Inflammatory macrophage (primary cell): ENCODE measurements at places on chromosomes 3 and 15.

DNA sequence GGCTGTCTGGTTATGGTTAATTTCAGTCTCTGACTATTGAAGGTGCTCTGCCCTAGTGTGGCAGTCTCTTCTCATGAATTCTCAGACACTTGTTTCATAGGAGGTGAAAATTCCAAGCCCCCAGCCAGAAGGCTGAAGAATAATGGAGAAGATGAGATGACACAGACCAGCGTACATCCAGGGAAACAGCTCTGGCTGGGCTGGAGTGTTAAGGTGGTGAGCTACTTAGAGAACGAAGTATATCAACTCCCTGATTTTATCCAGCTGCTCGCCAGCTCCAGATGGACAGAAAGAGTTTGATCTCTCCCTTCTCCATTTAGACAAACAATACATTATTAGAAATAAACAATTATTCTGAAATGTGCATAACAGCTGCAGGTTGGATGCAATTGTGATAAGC is 494.5 kb upstream of the RGMA start:
- no peak for DNase-seq

DNA sequence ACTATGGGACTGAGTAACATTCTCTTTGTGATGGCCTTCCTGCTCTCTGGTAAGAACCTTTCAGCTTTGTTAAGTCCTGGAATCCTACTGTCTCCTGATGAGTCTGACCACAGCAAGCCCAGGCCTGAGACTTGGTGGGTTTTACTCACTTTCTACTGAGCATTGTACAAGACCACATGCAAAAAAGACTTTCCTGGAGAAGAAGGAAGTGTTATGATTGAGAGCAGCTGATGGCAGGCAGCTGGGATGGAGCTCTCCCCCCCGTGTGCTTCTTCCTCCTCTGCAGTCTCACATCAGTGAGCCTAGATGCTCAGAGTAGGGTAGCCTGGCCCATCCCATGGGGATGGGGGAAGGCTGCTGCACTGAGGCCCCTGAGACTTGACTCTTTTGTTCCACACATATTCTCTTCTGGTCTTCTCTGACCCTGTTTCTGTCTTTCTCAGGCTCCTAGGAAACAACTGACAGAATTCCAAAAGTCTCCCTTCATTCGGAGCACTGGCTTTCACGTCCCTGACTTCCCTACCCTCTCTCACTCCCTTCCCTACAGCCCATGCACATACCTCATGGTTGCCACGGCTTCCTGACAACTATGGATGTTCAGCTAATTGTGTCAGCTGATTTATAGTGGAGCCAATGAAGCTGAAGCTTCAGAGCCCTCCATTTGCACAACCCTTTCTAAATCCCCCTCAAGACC is 36.6 kb downstream of the CD86 start:
- DNase-seq = peak; percentile 25

DNA sequence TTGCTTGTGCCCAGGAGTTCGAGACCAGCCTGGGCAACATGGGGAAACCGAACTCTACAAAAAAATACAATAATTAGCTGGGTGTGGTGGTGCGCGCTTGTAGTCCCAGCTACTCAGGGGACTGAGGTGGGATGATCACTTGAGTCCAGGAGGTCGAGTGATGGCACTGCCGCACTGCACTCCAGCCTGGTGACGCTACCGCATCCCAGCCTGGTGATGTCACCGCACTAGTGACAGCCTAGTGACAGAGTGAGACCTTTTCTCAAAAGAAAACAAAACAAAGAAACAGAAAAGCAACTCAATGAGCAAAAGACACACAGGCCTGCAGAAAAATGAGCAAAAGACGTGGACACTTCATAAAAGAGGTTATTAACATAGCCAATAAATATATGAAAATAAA is 19.9 kb upstream of the SYNM start:
- no peak for DNase-seq

- DNase-seq = no peak
Observed at GRCh38 chr3:48852151-48852550, 4.5 kb upstream of the PRKAR2A start.

DNA sequence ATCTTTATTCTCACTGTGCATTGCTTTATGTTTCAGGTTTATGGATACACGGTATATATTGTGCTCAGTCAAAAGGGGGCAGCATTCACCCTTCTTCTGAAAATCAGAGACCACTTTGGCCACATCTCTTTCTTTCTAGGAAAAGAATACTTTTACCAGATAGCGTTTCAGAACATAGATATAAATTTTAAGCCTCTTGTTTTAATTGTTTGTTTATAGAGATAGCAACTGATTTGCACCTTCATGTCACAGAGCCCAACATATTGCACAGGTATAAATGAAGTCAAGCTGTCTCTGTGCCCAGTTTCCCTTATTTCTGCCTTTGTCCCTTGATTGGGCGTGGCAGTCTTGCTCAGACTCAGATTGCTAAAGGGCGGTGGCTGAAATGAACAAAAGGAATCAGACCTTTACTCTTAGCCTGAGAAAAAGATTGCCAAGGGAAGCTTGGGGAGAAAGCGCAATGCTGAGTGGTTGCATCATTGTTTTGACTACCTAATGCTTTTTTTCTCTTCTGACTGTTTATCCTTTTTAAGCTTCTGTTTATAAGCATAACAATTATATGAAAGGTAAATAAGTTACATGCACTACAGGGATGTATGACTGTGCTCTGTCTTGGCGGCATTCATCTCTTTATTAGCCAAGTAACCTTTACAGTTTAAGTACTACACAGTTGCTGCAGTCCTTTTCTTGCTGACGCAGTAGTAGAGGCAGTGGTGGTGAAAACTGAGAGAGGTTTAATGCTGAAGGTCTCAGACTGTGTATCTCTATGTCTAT is 70.8 kb upstream of the ZBTB20 start:
- peak; percentile 16 for DNase-seq

DNA sequence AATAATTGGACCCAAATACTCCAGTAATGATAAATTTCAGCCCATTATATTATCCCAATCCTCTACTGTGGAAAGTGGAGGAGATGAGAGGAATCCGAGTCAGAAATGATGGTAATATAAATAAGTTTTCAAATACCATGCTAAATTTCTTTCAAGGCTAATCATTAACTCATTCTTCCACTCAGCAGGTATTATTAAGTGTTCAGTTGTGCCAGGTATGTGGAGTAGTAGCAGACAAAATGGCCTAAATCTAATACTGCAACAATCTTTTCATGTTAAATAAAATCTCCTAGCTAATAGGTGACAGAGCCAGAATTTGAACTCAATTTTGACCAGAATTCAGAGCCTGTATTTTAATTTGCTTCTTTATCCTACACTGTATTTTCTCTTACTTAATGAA is 538.6 kb upstream of the ROBO2 start:
- DNase-seq = no peak

GRCh38 chr3:195438371-195438770 is 4.4 kb downstream of the ACAP2 start:
- no peak for DNase-seq

DNA sequence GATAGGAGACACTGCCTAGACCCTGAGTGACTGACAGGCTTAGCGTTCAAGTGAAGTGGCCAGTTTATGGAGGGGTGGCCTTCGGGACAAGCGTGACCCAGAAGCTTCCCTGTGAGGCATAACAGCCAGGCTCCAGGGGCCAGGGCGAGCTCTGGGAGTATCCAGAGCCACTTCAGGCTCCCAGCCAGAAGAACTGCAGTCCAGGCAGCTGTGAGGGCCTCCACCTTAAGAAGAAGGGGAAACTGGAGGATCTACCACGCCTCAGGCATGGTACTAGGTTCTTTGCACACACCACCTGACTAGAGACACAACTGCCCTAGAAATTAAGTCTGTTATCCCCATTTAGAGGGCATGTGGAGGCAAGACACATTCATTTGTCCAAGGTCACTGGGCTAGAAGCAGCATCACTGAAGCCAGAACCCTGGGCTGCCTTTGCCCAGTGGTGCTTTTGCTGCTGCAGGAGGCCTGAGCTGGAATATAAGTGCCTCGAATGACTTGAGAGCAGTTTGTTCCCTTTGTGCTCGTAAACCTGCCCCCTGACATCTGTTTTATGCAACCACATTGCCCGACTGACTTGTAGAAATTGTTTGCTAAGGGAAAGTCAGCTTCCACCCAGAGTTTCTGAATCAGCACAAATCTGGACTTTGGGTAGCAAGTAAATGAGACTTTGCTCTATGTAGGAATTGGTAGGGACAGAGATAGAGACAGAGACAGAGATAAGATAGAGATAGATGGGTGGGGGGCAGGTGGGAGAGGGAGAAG is 23.3 kb downstream of the RASGRF1 start:
- no peak for DNase-seq

DNA sequence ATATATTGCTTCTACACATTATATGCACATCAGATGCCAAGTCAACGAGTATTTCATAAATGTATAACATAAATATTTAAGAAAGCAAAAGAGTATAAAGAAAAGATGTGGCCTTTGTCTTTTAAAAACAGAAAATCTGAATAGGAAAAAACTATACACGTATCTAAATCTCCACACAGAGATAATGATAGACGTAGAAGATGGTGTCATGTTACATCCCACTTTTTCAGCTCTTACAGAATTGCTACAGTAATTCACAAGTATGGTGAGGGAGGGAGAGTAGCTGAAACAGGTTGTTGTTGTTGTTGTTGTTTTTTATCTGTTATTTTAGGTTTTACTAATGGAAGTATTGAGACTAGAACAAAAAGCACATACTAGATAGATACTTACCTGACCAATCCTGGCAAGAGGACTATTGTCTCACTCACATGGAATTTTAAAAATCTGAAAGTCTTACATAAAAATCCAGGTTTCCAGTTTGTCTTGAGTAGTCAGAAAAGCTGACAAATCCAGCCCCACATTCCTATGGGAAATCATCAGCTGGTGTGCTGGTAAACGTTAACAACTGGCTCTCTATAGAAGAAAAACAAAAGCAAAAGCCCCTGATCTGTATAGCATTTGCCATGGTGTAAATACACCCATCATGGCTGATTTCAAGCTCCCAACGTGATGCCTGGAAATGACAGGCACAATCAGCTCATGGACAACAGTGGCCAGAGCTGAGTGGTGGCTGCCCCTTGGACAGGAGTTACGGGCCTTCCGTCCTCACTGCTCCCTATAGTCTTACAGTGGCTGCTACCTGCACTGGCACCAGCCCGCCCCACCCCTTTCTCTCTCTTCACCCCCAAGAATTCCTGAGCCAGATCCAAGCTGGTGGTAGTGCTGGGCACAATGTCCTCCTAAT is 47.4 kb upstream of the VGLL4 start:
- DNase-seq = no peak

DNA sequence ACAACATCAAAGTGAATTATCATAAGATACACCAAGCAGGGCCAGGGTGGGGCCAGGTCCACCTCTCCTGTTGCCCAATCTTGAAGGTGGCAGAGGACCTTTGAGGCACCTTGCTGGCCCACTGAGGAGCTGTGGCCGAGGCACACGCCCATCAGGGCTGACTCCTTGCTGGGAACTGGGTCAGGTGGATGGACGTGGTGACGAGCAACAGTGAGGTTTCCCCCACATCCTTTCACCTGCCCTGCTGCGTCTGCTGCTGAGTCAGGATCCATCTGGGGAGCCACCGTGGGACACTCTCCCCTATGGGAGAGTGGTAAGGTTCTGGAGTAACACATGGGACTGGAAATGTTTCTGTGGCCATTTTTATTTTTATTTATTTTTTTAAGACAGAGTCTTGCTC is 17.3 kb upstream of the FURIN start:
- DNase-seq = no peak

DNA sequence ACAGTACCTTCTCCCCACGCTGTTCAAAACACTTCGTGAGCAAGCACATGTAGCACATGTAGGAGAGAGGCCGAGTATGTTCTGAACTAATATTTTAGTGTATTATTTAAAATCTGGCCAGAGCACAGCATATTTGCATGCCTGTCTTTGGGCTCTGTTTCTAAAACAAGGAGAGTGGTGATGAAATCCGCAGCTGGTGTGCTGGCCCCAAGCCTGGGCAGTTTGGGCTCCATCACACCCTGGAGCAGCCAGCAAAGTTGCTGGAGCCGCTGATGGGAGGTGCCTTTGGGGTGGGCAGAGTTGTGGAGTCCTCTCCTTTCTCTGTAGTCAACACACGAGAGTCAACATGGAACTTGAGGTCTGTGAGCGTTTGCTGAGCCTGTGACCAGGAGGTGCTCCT is 116.6 kb downstream of the SLCO3A1 start:
- no peak for DNase-seq

GRCh38 chr3:29168696-29169095 is 112.2 kb upstream of the RBMS3 start:
- no peak for DNase-seq

DNA sequence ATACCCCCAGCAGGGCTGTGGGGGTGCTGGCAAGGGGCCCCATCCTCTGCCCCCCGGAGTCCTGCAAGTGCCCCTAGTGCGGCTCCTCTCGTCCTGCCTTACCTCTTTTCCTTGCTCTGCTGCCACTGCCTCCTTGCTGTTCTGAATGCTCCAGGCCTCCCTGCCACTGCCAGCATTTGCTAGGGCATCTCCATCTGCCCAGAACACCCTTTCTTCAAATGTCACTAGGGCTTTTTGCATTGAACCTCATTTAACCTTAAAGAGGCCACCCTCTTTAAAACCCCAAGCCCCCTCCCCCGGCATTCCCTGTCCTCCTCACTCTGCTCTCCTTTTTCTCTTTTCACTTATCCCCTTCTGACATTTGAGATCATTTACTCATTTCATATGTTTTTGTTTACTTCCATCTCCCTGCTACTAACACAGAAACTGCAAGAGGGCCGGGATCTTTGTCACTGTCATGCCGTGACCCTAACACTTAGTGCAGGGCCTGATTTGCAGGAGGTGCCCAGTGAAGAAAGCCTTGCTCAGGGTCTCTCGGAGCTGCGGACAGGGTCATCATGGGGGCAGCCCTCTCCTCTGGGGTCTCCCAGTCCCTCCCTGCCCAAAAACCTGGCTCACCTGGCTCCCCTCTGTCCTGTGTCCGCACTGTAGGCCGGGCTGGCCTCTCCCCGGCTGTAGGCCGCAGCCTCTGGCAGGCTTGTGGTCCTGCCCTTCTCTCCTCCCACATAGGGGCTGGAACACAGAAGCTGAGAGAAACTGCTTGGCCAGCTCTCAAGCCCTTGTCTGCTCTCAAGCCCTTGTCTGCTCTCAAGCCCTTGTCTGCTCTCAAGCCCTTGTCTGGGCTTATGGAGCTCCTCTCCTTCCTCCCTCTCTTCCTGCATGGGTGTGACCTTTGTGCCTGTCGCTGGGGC is at the start of gene ACOX2:
Gene ACOX2 (minus strand): TSS at position 690 of the 911 bp plus-strand sequence. CDS start 2,084 bp downstream, outside the sequence.
- no peak for DNase-seq
